CD8-positive, alpha-beta memory T cell (primary cell): ENCODE measurements at places on chromosomes 5 and 9. TPM values are rescaled to one million over a fixed set of nuclear protein-coding genes. Genes with fewer than 3 reads are reported as not detected.

DNA sequence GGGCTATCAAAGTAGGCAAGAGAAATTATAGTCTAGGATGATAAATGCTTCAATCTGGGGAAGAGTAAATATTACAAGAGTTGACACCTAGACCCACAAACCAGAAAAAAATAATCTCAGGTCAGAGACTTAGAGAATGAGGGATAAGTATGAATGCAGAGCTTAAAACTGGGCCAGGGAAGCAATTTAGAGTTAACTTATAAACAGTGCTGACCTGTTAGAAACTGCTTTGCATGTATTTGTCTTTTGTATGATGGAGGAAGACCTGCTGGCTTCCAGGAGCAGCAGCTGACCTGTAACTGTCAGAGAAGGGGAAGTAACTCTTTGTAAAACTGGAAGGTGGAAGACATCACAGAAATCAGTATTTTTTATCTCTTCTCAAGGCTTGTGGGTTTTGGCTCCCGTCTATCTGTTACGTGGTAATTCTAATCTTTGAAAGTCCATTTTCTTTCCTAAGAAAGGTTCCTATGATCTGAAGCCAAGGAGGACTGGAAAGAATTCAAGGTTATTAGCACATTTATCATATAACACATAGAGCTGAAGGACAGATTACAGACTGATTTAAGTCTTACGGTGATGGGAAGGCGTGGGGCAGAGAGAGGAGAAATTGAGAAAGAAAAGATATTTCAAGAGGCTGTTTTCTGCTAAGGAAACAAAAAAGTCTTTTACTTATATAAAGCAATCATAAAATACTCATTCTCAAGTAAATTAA, 114.7 kb upstream of the ADAMTS19 start:
- no peak overlapping the region for H3K27ac ChIP-seq
- H3K36me3 ChIP-seq: no peaks in the 10 kb centered on the region
- H3K27me3 ChIP-seq: no peaks in the 10 kb centered on the region

GRCh38 chr5:81428861-81429260, 34.9 kb upstream of the ACOT12 start:
- no peaks in the 10 kb centered on the region for H3K4me1 ChIP-seq
- H3K27me3 ChIP-seq: no peaks in the 10 kb centered on the region
- H3K27ac ChIP-seq: no peak overlapping the region
- H3K4me3 ChIP-seq: no peak overlapping the region

DNA sequence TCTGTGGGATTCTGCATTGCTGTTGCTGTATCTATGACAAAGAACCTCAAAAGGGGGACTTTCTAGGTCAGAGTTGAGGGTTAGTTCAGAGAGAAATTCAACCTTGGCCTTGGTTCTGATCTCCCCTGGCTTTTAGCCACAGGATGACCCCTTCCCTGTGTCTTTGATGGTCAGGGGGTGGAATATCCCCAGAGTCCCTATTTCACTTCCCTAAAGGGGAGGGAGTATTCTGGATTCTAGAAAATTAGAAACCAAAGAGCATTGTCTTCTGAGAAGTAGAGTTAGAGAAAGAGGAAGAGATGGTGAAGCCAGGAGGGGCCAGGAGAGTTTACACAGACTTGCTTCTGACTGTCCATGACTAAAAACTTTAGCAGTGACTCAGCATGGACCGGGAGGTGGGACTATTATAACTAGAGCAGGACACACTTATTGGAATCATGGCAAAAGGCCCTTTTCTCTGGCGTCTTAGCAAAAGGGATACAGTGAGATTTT, 56.2 kb upstream of the LPAR1 start:
- H3K27me3 ChIP-seq: no peaks in the 10 kb centered on the region
- no peak overlapping the region for H3K27ac ChIP-seq
- H3K4me1 ChIP-seq: no peaks in the 10 kb centered on the region
- no peak for DNase-seq
- no peaks in the 10 kb centered on the region for H3K36me3 ChIP-seq

DNA sequence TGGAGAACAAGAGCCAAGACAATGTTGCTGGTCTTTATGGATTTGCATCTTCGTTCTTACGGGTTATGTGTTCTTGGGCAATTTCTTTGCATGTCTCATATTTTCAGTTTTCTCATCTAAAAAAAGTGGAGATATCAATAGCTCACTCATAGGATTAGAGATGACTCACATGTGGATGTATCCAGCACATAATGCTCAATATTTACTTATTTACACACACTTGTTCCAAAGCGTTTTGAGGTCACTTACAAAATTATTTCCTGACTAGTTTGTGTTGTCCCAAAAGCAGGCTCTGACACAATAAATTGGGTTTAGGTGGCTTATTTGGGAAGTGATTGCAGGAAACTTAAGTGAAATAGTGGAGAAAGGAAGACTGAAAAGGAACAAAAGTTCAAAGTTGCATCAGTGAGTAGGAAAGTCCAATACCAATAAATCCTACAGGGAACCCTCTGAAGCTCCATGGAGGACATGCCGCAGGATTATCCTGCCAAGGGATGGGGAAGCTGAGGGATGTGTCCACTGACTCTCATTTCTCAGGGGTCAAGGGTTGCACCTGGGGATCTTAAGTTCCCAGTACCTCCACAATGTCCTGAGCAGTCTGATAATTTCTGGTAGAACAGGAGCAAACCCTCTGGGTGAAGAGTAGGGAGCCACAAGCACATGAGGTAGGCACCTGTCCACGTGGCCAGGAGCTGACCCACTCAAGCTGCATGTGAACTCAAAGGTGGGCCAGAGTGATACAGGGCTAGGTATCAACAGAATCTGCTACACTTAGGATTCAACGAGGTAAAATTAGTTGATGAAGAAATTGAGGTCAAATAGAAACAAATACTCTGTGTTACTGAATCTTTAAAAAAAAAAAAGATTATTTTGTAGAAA, 37.4 kb upstream of the SLC44A1 start:
- H3K36me3 ChIP-seq: no peaks in the 10 kb centered on the region
- no peak overlapping the region for H3K4me3 ChIP-seq
- H3K27ac ChIP-seq: no peak overlapping the region

GRCh38 chr5:172175263-172175719, 12.7 kb downstream of the STK10 start:
- peak; percentile 85 for DNase-seq
- H3K36me3 ChIP-seq: no peaks in the 10 kb centered on the region
- peak overlapping the region; percentile 71 for H3K27ac ChIP-seq
- H3K4me1 ChIP-seq: peaks cover 88% of the 10 kb centered on the region
- H3K4me3 ChIP-seq: peak overlapping the region; percentile 79
- H3K27me3 ChIP-seq: no peaks in the 10 kb centered on the region

C5orf52 gene
- not detected for total RNA-seq

EMB gene
- 145 TPM for total RNA-seq
